ENCODE measurements at places on chromosomes 5 and 9.

DNA sequence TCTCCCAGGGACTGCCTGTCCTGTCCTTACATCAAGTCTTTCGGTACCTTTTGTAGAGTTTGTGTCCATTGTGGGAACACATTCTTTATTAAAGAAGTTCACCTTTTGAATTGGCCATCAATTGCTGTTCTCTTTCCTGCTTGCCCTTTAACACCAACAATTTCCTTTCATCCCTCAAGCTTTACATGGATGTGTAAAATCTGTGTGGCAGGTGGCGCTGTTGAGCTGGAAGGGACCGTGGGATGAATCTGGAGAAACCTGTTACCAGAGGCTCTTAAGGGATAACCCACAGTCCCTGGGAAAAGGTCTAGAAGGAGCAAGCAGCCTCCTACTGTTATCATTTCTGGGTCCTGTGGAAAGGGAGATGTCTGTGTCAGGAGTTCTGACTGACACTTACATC, 7.9 kb upstream of the ZFP62 start:
- no peak overlapping the region for H3K4me3 ChIP-seq
- H3K27me3 ChIP-seq: peaks cover 29% of the 10 kb centered on the region
- H3K4me1 ChIP-seq: peaks cover 10% of the 10 kb centered on the region
- DNase-seq: peak; percentile 18

- no peak overlapping the region for H3K4me3 ChIP-seq
- H3K36me3 ChIP-seq: peaks cover 2% of the 10 kb centered on the region
- DNase-seq: no peak
- H3K27ac ChIP-seq: no peak overlapping the region
These were observed 697.3 kb downstream of the TLR4 start for GRCh38 chr9:118401546-118401945.

GRCh38 chr9:6793203-6793602, 35.4 kb downstream of the KDM4C start:
- no peak overlapping the region for H3K27ac ChIP-seq
- H3K36me3 ChIP-seq: peaks cover 29% of the 10 kb centered on the region
- H3K4me3 ChIP-seq: no peak overlapping the region
- no peaks in the 10 kb centered on the region for H3K27me3 ChIP-seq
- DNase-seq: no peak
- peaks cover 26% of the 10 kb centered on the region for H3K4me1 ChIP-seq

- H3K4me3 ChIP-seq: no peak overlapping the region
- H3K27ac ChIP-seq: no peak overlapping the region
- H3K27me3 ChIP-seq: peaks cover 18% of the 10 kb centered on the region
- H3K4me1 ChIP-seq: no peaks in the 10 kb centered on the region
- H3K36me3 ChIP-seq: no peaks in the 10 kb centered on the region
- no peak for DNase-seq
These were observed 10.5 kb upstream of the GALNT10 start for GRCh38 chr5:154179846-154180710.

- no peak for DNase-seq
- H3K27me3 ChIP-seq: no peaks in the 10 kb centered on the region
- no peaks in the 10 kb centered on the region for H3K4me1 ChIP-seq
- no peaks in the 10 kb centered on the region for H3K36me3 ChIP-seq
These were observed 192.5 kb upstream of the ZNF462 start for GRCh38 chr9:106670418-106670817.

DNA sequence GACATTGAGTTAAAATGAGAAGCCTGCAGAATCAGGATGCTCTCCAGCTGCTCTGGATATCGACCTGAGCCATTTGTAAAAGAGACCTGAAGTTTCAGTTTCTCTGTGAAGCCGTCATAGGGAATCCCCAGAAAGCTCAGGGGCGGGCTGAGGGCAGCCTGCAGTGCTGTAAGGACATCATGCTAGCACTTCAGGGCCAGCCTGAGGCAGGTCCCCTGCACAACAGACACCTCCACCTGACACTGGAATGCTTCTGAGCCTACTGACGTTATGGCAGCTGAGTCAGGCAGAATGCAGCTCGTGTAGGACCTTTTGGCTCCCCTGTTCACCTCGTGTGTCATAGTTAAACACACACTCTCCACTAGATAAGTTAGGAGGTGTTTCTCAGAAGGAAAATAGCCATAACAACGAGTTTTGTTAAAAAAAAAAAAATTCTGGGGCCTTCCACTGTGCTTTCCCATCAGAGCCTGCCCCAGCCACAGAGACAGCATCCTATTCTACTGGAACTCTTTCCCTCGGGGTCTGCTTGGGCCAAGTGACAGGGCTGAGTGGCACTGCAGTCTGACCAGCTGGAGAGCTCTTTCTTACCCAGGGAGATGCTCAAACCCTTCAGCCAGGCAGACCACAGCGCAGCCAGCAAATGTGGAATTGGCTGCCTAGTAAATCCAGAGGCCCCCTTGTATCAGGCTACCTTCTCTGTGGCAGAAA, 354.9 kb downstream of the DIRAS2 start:
- no peaks in the 10 kb centered on the region for H3K4me1 ChIP-seq
- no peaks in the 10 kb centered on the region for H3K36me3 ChIP-seq
- no peak overlapping the region for H3K4me3 ChIP-seq
- H3K27me3 ChIP-seq: no peaks in the 10 kb centered on the region
- no peak overlapping the region for H3K27ac ChIP-seq

GRCh38 chr5:137122558-137122957, 376.6 kb downstream of the SPOCK1 start:
- no peak overlapping the region for H3K27ac ChIP-seq
- no peaks in the 10 kb centered on the region for H3K36me3 ChIP-seq
- H3K27me3 ChIP-seq: no peaks in the 10 kb centered on the region
- DNase-seq: no peak

DNA sequence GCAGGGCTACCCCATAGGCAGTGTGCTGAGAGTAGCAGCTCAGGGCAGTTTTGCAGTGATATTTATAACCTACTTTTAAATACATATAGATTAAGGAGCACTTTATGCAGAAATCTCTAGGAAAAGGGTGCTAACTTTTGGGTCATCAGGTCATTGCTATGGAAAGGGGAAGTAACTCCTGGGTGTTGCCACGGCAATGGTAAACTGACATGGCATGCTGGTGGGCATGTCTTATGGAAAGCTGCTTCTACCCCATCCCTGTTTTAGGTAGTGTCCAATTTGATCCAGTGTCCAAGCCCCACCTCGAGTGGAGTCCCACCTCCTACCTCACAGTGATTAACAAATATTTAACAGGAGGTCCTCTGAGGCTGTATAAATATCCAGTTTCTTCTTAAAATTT, 56.8 kb upstream of the XPA start:
- no peak overlapping the region for H3K4me3 ChIP-seq
- peaks cover 23% of the 10 kb centered on the region for H3K27me3 ChIP-seq
- no peak for DNase-seq
- no peak overlapping the region for H3K27ac ChIP-seq
- H3K36me3 ChIP-seq: no peaks in the 10 kb centered on the region

DNA sequence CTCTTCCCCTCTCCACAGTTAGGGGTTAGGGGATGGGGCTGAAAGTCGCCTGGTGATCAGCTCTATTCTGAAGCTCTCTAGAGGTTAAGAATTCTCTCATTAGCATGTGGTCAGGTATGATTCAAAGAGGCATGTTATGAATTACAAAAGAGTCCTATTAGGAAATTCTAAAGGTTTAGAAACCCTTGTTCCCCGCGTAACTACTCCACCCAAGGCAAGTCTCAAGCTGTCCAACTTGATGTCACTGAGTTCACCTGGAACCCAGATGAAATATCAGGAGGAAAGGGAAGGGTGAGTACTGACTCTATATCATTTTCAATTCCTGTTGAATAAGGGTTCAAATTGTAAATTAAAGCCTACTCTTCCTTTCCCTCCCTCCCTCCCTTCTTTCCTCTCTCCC, 18.1 kb upstream of the RNF145 start:
- no peak overlapping the region for H3K4me3 ChIP-seq
- H3K36me3 ChIP-seq: peaks cover 3% of the 10 kb centered on the region
- H3K27ac ChIP-seq: no peak overlapping the region
- H3K27me3 ChIP-seq: peaks cover 8% of the 10 kb centered on the region

- no peaks in the 10 kb centered on the region for H3K27me3 ChIP-seq
- no peak overlapping the region for H3K27ac ChIP-seq
- no peak overlapping the region for H3K4me3 ChIP-seq
- no peaks in the 10 kb centered on the region for H3K4me1 ChIP-seq
- H3K36me3 ChIP-seq: no peaks in the 10 kb centered on the region
These were observed 450.9 kb upstream of the ZNF608 start for GRCh38 chr5:125197321-125197720.

- no peak overlapping the region for H3K4me3 ChIP-seq
- peaks cover 2% of the 10 kb centered on the region for H3K36me3 ChIP-seq
- no peak for DNase-seq
- H3K4me1 ChIP-seq: no peaks in the 10 kb centered on the region
- H3K27me3 ChIP-seq: no peaks in the 10 kb centered on the region
These were observed 44.9 kb upstream of the CDH18 start for GRCh38 chr5:20032896-20033295.

DNA sequence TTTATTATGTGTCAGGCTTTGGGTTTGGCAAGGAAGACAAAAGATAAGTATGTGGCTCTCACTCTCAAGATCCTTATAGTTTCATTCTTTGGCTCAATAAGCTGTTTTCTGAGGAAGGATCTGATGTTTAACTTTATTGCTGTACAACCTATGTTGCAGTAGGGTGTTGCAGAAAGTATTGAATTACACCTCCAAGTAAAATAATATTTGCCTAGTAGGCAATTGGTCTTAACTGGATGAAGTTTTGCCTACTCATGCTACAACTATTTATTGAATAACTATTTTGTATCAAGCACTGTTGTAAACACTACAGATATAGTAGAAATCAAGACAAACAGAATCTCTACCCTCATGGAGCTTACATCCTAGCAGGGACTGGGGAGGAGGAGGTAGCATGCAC, 169.7 kb downstream of the TAF11L14 start:
- no peak for DNase-seq
- no peaks in the 10 kb centered on the region for H3K36me3 ChIP-seq
- H3K27ac ChIP-seq: no peak overlapping the region
- no peaks in the 10 kb centered on the region for H3K4me1 ChIP-seq
- no peaks in the 10 kb centered on the region for H3K27me3 ChIP-seq
- no peak overlapping the region for H3K4me3 ChIP-seq

GRCh38 chr9:21810881-21811280, 8.4 kb downstream of the MTAP start:
- DNase-seq: no peak
- H3K4me1 ChIP-seq: peaks cover 14% of the 10 kb centered on the region
- no peaks in the 10 kb centered on the region for H3K27me3 ChIP-seq
- no peak overlapping the region for H3K4me3 ChIP-seq

- no peaks in the 10 kb centered on the region for H3K36me3 ChIP-seq
- H3K4me3 ChIP-seq: no peak overlapping the region
- no peak overlapping the region for H3K27ac ChIP-seq
- no peaks in the 10 kb centered on the region for H3K27me3 ChIP-seq
- no peak for DNase-seq
- H3K4me1 ChIP-seq: no peaks in the 10 kb centered on the region
These were observed 395.1 kb upstream of the PAPPA start for GRCh38 chr9:115758441-115758840.

DNA sequence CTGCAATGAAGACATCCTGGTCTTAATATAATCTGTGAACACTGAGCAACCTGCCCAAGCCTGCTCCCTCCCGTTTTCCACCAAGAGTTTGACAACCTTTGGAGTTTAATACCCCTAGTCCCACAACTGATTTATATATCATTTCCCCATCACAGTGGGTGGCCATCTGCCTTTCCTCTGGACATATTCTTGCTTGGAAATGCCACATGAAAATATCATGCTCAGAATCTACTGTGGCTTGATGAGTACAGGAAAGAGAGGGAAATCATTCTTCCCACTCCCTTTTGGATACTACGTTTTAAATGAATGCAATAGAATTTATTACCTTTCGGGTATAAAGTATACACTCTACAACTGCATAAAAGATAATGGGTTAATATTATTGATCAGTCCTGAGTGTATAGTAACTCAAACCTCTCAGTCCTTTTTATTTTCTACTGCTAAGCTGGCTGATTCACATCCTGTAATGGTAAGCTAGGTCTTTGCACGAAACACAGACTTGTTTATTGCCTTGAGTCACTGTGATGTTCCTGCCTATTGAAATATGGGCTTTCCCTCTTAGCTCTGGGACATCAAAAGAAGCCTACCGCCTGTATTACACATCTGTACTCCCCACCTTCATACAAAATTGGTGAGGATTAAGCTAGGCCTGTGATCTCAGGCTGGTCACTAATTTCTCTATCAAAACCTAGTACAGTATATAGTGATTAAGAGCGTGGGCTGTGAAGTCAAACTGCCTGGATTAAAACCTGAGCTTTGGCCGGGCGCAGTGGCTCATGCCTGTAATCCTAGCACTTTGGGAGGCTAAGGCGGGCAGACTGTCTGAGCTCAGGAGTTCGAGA, 67.6 kb upstream of the NR5A1 start:
- H3K27me3 ChIP-seq: peaks cover 13% of the 10 kb centered on the region
- H3K36me3 ChIP-seq: no peaks in the 10 kb centered on the region
- no peak overlapping the region for H3K4me3 ChIP-seq
- H3K27ac ChIP-seq: no peak overlapping the region
- H3K4me1 ChIP-seq: no peaks in the 10 kb centered on the region
- DNase-seq: no peak

DNA sequence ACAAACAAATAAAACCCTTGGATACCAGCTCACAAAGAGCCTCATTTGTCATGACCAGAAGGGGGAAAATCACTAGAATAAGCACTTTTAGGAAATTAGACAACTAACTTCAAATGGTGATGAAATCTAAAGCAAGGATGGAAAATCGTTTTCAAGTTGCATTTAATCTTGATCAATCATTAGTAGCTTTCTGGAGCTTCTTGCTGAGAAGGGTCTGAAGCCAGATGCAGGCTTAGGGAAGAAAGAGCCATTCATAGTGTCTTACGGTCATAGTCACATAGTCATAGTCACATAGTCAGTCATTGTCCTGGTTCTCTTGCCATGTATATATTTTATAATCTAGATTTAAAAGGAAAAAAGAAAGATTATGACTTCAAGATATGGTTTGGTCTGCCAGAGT, 610.5 kb downstream of the ACTL7B start:
- H3K4me1 ChIP-seq: no peaks in the 10 kb centered on the region
- DNase-seq: no peak
- H3K36me3 ChIP-seq: no peaks in the 10 kb centered on the region
- H3K4me3 ChIP-seq: no peak overlapping the region
- no peaks in the 10 kb centered on the region for H3K27me3 ChIP-seq
- H3K27ac ChIP-seq: no peak overlapping the region

Measured in central memory CD8-positive, alpha-beta T cell (primary cell).